Adipose tissue (tissue), 3 donors: ENCODE measurements at places on chromosomes 7 and 10. TPM values are rescaled to one million over a fixed set of nuclear protein-coding genes. Genes with fewer than 3 reads are reported as not detected.

SPDYE1 gene
- not detected for polyA plus RNA-seq

C7orf25 gene
- polyA plus RNA-seq, result 4.3 TPM

SPAG6 gene
- polyA plus RNA-seq, result not detected

DNAH11 gene
- polyA plus RNA-seq, result 0.10 TPM

MALRD1 gene
- polyA plus RNA-seq, result 0.06 TPM

ZNF316 gene
- polyA plus RNA-seq, result 16.9 TPM

ZNF679 gene
- not detected for polyA plus RNA-seq

SDHAF3 gene
- polyA plus RNA-seq, result 8.4 TPM

AMPH gene
- polyA plus RNA-seq, result 1.2 TPM

CYP3A5 gene
- 9.8 TPM for polyA plus RNA-seq

CALHM3 gene
- polyA plus RNA-seq, result not detected

SRRM3 gene
- polyA plus RNA-seq, result 9.4 TPM

KIF11 gene
- 0.25 TPM for polyA plus RNA-seq

IFIT1 gene
- polyA plus RNA-seq, result 4.4 TPM

SLC26A4 gene
- 0.31 TPM for polyA plus RNA-seq

MUC3A gene
- polyA plus RNA-seq, result 0.58 TPM

SRGN gene
- 290 TPM for polyA plus RNA-seq
